ENCODE measurements at places on chromosomes 7 and 10.
A peak's percentile ranks its signal among the peaks of the same experiment; 100 is the strongest.

DNA sequence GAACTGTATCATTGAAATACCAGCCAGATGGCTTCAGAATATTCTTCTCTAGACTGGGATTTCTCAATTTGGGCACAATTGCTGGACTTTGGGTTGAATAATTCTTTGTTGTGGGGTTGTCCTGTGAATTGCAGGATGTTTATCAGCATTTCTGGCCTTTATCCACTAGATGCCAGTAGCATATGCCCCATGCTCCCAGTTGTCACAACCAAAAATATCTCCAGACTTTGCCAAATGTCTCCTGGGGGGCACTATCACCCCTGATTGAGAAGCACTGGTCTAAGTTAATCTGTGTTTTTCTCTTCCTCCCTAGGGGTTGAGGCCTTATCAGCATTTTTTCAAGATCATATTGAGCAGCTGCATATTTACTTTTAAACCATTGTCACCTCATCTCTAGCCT is 204.9 kb upstream of the SP8 start:
- no peak for DNase-seq

GRCh38 chr10:27820637-27821036 is 75.0 kb upstream of the MKX start:
- no peak for DNase-seq

DNA sequence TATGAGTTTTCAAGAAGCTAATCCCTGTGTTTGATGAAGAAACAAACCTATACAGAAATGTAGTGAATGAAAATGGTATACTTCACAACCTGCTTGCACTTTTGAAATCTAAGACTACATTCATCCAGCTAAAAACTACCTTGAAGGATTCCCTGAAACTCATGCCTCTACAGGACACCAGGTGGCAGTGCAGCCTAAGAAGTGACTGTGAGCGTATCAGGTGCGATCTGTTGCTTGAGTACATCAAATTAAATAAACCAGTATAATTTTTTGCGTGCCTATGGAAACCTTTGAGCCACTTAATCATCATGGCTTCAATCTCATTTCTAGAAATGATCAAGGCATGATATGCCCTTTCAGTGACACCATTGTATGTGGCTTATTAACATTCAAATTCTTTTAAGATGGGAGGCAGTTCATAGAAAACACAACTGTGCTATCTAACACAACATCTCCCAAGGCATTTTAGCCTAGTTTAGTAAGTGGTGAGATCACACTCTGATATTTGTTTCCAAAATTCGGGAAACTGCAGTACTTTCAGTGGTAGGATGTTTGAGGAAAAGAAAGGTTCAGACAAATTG is 57.4 kb downstream of the PPP1R17 start:
- DNase-seq = peak; percentile 64

GRCh38 chr7:71652510-71652909 is 520.6 kb downstream of the GALNT17 start:
- DNase-seq = no peak

DNA sequence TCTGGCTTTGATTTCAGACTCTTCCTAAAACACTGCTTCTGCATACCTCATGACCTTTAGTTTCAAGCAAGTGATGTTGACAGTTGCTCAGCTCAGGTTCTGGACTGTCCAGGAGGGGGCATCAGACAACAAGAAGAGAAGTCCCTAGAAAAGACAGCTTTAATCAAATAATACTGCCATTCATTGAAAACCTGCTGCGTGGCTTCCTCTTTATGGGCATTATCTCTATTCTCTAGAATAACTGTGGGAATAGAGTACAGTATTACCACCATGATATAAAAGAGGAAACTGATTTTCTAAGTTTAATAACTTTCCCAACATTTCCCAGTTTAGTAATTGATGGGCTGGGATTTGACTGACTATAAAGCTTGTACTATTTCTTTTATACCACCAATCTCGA is 170.4 kb downstream of the SNX13 start:
- peak; percentile 66 for DNase-seq

DNA sequence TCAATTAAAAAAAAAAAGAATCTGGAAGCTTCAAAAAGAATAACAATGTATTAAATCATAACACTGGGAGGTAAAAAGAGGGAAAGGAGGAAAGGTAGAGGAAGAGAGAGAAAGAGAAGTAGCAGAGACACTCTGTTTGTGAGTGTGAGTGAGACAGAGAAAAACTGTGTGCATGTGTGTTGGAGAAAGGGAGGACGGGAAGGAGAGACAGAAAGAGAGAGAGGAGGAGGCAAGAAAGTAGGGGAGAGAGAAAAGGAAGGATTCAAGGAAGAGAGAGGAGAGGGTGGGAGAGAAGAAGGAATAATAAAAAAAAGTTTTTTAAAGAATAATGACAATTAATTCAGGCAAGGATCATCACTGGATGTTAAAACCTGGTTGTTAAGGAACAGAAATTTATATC is 77.9 kb downstream of the RNLS start:
- no peak for DNase-seq

DNA sequence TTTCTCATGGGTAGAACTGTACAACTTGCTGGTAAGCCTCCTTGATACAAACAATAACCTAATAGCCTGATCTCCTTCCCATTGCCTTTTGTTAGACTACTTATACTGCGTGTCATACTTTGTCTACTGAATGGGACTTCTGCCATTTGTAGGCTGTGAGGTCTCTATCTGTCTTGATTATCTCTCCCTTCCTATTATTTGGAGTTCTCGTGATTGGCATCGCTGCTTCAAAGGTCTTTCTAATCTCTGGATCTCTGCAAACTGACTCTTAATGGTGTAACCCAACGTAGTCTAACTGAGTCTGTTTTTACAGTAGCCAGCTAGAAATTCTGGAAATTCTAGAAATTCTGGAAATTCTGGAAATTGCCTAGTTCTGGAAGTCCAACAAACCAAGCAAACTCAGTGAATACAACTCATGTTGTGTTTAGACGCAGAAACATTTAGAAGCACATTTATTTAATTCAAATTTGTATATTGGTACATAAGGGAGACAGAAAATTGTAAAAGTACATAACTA is 29.8 kb downstream of the PHYHIPL start:
- no peak for DNase-seq

- DNase-seq = no peak
These were observed 171.7 kb downstream of the FAM107B start for GRCh38 chr10:14602807-14603533.

- DNase-seq = no peak
These were observed 73.6 kb downstream of the EGFR start for GRCh38 chr7:55092186-55092974.

DNA sequence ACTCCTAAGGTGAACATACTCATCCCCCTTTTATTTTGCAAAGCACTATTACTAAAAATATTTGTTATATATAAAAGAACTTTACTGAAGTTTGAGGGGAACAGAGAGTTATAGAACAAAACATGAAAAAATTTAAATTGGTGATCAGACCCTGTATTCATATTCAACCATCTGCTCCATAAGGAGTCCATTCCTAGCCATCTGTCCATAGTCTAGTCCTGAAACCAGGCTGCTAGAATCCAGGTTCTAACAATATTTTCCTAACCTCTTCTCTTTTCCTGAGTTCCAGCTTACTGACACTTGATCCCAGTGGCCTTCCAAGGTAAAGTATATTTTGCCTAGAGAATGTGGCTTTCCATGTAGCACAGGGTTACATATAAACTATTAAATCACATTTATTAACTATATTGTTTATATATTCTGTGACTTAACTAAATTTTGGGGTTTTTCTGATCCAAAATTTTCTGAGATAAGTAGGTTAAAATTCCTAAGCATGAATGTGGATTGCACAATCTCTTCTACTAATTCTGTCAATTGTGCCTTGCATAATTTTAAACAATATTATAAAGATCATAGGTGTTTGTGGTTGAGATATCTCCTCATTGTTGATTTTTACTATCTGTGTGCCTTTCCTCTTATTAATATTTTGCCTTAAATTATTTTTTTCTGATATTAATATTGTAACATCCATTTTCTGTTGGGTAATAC is 137.6 kb upstream of the MAGI2 start:
- no peak for DNase-seq

DNA sequence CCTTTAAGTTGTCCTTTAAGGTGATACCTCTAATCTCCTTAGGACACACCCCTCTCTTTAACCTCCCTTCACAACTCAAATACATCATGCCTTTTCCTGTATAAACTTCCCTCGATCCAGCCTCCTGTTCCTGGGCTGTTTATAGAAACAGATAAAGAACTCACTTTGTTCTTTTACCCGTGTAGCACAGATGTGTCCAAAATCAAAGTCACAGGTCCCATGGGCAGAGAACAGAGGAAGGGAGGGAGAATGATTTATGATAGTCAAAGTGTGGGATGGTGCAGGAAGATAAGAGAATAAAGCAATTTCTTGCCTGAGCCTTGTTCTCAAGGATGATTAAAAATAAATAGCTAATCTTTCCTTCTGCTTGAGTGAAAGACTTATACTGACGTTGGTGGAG is 50.3 kb upstream of the CABCOCO1 start:
- DNase-seq = no peak

- no peak for DNase-seq
These were observed 172.5 kb upstream of the SHH start for GRCh38 chr7:155984609-155985405.

DNA sequence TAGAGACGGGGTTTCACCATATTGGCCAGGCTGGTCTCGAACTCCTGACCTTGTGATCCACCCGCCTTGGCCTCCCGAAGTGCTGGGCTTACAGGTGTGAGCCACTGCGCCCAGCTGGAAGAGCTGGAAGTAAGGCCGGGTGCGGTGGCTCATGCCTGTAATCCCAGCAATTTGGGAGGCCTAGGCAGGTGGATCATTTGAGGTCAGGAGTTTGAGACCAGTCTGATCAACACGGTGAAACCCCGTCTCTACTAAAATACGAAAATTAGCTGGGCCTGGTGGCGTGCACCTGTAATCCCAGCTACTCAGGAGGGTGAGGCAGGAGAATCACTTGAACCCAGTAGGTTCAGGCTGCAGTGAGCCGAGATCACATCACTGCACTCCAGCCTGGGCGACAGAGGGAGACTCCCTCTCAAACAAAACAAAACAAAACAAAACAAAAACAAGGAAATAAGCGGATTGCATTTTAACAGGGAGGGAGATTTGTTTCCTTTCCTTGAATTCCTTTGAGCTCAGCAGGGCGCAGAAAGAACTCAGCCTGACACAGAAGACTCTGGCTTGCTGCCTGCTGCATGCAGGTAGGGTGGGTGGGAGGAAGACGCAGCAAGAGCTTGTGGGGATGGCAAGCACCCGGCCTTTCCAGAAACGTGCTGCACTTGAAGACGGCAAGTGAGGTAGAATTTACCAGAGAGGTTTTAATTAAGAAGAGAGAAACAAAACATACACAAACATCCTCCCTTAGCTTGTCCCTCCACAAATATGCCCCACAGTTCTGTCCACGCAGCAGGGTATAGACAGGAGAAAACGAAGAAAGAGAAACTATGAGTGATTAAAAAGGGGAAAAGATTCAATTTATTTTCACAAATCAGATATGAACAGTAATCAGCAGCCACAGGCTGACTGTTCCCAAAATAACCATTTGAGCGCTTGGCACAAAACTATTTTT is 148.0 kb downstream of the RNF216 start:
- no peak for DNase-seq

DNA sequence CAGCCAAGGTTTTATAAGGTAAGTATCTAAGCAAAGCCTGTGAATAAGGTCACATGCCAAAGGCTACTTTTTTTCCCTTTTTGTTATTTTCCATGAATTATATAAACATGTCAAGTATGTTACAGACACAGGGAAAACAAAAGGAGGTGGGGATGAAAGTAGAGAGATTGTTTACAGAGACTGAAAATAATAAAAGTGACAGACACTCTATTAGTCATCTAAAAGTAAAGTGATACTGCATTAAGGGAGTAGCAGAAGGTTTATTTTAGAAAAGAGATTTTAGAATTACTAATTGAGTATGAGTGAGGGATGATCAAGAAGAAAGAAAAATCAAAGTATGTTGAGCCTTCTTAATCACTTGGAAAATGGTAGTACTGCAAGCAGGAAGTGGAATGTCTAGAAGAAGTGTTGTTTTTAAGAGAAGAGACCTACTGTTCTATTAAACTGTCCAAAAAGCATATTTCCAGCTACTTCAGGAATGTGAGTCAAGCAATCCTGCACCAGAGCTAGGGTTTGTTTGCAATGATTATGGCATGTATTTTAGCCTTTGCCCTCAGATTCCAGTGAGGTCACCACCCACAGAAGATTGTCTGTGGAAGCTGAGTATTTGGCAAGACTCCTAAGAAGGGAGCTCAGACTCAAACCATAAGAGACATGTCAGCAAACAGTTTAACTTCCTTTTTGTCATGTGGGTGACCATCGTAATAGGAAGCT is 177.9 kb upstream of the PLXDC2 start:
- peak; percentile 93 for DNase-seq

GRCh38 chr10:2980791-2981360 is 86.5 kb upstream of the PFKP start:
- DNase-seq = peak; percentile 91

DNA sequence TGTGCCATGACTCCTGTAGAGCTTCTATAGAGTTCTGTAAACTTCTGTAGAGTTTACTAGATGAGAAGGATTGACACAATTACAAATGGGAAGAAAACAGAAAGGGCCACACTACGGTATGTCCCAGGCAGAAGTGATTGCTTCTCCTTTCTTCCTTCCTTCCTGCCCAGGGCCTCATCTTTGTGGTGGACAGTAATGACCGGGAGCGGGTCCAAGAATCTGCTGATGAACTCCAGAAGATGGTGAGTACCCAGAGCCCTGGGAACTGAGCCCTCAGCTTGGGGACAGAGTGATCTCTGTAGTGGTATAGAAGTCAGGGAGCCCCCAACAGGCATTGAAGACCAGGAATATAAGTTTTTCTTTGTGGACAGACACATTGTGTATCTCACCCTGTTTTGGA is 1.7 kb downstream of the ARF5 start:
- no peak for DNase-seq

DNA sequence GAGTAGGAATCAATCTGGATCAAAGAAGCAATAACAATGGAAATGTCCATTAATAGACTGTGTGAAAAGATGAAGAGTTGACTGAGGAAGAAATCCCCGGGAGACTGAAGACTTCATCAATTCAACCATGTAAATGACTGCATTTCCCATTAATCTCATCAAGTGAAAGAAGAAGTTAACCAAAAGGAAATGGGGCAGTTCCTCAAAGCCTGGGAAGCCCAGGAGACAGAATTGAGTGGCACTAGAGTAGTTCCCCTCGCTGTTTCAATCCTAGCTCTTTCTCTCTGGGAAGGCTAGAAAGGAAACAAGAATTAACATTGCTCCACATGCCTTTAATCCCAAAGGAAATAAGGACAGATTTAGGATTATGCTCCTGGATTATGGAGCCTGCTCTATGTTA is 4.8 kb upstream of the OR6V1 start:
- no peak for DNase-seq

- no peak for DNase-seq
These were observed 58.4 kb upstream of the FZD8 start for GRCh38 chr10:35700487-35700882.

GRCh38 chr10:82922755-82923154 is 1047.8 kb downstream of the NRG3 start:
- peak; percentile 8 for DNase-seq

GRCh38 chr7:20539201-20539600 is 76.3 kb upstream of the ABCB5 start:
- no peak for DNase-seq

GRCh38 chr7:30563326-30563942 is 31.2 kb upstream of the GARS1 start:
- DNase-seq = peak; percentile 17

- peak; percentile 73 for DNase-seq
These were observed 60.1 kb upstream of the SORCS3 start for GRCh38 chr10:104580774-104581675.

All from fibroblast of skin of abdomen (primary cell).